ENCODE measurements at places on chromosomes 1 and 21. TPM values are rescaled to one million over a fixed set of nuclear protein-coding genes. Genes with fewer than 3 reads are reported as not detected.

DNA sequence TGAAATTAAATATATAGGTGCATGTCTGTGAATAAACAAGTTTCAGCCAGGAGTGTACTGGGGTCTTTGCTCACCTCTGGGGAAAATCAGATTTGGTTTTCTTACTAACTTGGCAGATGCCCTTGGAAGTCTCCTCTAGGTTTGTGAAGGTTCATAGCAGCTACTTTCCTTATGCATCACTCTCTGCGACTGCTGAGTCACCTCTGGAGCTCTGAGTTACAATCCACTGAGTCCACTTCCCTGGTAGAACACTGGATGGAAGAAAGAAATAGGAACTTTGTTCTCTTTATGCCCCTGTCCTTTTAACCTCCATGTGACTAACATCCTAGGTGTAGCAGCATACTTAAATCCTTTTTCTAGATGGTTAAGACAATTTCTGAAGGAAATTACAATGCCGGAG lies 4.4 kb upstream of the FASLG start:
- H3K36me3 ChIP-seq = no peaks in the 10 kb centered on the region
- no peak overlapping the region for H3K27ac ChIP-seq
- H3K4me1 ChIP-seq = no peaks in the 10 kb centered on the region
- H3K27me3 ChIP-seq = no peaks in the 10 kb centered on the region
- H3K4me3 ChIP-seq = no peak overlapping the region
- no peak for DNase-seq

DNA sequence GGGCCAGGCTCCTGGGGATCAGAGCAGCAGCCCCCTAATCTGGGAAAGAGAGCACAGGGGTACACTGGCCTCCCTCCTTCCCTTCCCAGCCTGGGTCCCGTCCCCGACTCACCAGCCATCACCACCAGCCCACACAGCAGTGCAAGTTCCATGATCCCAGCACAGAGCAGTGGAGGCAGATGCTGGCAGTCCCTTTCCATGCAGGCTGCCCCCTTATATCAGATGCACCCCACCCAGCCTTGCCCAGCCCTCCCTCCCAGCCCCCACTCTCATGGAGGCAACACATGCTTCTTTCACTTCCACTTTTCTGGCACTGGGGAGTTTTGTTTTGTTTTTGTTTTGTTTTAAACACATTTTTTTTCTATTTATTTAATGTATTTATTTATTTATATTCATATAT lies at the start of gene PLA2G2D:
Gene PLA2G2D (minus strand): TSS at position 190 of the 400 bp plus-strand sequence. CDS start 38 bp downstream, at position 152.
- no peaks in the 10 kb centered on the region for H3K4me1 ChIP-seq
- H3K4me3 ChIP-seq = no peak within 1 kb of the TSS
- no peaks in the 10 kb centered on the region for H3K27me3 ChIP-seq

GRCh38 chr1:30190511-30191153 lies 532.8 kb downstream of the MATN1 start:
- H3K36me3 ChIP-seq = no peaks in the 10 kb centered on the region
- no peak for DNase-seq
- H3K27ac ChIP-seq = peak overlapping the region; percentile 29

DNA sequence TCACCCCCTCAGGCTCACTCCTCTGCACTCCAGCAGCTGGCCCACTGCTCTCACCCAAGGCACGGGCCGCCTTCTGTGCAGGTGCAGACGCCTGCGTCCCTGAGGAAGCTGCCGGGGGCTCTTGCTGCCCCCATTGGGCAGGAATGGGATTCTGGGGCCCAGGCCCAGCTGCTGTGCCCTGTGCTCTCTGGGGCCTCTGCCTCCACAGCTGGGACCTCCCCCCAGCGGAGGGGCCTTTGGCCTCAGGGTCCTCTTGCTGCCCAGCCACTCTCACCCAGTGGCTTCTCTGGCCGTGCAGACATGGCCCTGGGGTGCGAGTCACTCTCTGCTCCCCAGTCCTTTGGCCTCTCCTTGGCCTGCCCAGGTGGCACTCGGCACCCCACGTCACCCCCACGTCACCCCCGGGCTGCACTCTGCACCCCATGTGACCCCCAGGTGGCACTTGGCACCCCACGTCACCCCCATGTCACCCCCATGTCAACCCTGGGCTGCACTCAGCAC lies 19.1 kb upstream of the LRRC3 start:
- H3K36me3 ChIP-seq = no peaks in the 10 kb centered on the region
- DNase-seq = no peak
- H3K27ac ChIP-seq = no peak overlapping the region
- no peaks in the 10 kb centered on the region for H3K27me3 ChIP-seq
- H3K4me1 ChIP-seq = no peaks in the 10 kb centered on the region

DNA sequence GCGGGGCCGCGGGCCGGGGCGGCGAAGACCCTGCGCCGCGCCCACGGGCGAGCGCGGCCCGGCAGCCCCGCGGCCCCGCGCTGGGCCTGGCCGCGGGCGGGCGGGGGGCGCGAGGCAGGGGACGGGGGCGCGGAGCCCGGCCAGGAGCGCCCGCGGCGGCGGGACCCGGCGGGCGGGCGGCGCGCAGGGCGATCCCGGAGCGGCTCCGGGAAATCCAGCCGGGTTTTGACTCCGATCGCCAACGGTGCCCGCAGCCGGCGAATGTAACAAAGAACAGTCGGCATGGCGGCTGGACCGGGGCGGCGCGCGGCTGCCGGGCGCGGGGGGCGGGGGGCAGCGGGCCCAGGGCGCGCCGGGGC lies 334 bp downstream of the PRDM15 start:
- no peaks in the 10 kb centered on the region for H3K4me1 ChIP-seq
- peak overlapping the region; percentile 86 for H3K4me3 ChIP-seq
- H3K36me3 ChIP-seq = no peaks in the 10 kb centered on the region
- peak overlapping the region; percentile 74 for H3K27ac ChIP-seq
- no peaks in the 10 kb centered on the region for H3K27me3 ChIP-seq

GRCh38 chr1:176448340-176448739 lies 14.6 kb upstream of the PAPPA2 start:
- no peaks in the 10 kb centered on the region for H3K36me3 ChIP-seq
- H3K27me3 ChIP-seq = no peaks in the 10 kb centered on the region
- no peak for DNase-seq
- H3K27ac ChIP-seq = no peak overlapping the region
- no peaks in the 10 kb centered on the region for H3K4me1 ChIP-seq
- H3K4me3 ChIP-seq = no peak overlapping the region

- no peak overlapping the region for H3K27ac ChIP-seq
- H3K4me1 ChIP-seq = no peaks in the 10 kb centered on the region
- no peaks in the 10 kb centered on the region for H3K36me3 ChIP-seq
- H3K27me3 ChIP-seq = no peaks in the 10 kb centered on the region
- no peak overlapping the region for H3K4me3 ChIP-seq
These were observed 77.0 kb upstream of the POU3F1 start for GRCh38 chr1:38123356-38124135.

MARK1 gene
- 20.0 TPM for total RNA-seq

DNA sequence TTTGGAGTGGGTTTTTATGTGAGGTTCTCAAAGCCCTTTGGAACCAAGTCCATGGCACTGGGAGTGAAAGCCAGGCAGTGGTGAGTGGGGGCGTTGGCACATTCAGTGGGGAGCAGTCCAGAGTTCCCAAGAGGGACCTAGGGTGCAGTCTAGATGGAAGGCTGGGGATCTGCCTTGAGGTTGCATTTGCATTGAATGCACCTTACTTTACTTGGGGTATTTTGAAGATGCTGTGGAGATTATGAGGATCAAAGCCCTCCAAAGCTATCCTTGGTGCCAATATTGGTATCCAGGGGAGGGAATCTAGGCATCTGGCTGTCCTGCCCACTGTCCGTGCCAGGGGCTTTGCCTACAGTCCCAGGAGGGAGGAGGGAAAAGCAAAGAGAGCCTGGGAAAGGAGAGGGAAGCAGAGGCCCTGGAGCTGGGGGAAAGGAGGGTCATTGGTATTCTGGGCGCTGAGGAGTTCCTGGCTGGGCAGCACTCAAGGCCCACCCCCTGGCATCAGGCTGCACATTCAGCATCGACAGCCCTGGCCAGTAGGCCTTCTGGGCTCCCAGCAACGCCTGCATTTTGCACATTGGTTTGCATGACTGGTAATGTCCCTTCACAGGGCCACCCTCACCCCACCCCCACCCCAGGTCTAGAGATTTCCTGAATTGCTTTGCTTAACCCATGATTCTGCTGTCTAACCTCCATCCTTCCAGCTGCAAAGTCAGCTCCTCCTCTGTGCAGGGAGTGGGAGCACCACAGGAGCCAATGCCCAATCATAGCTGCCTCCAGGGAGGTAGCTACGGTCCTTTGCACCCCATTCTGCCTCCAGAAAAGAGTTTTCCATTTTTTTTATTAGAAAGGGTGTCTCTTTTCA lies 843 bp upstream of the BCAN start:
- no peak overlapping the region for H3K4me3 ChIP-seq
- no peak for DNase-seq
- no peak overlapping the region for H3K27ac ChIP-seq
- H3K36me3 ChIP-seq = no peaks in the 10 kb centered on the region

RGS8 gene
- total RNA-seq = 0.31 TPM

DNA sequence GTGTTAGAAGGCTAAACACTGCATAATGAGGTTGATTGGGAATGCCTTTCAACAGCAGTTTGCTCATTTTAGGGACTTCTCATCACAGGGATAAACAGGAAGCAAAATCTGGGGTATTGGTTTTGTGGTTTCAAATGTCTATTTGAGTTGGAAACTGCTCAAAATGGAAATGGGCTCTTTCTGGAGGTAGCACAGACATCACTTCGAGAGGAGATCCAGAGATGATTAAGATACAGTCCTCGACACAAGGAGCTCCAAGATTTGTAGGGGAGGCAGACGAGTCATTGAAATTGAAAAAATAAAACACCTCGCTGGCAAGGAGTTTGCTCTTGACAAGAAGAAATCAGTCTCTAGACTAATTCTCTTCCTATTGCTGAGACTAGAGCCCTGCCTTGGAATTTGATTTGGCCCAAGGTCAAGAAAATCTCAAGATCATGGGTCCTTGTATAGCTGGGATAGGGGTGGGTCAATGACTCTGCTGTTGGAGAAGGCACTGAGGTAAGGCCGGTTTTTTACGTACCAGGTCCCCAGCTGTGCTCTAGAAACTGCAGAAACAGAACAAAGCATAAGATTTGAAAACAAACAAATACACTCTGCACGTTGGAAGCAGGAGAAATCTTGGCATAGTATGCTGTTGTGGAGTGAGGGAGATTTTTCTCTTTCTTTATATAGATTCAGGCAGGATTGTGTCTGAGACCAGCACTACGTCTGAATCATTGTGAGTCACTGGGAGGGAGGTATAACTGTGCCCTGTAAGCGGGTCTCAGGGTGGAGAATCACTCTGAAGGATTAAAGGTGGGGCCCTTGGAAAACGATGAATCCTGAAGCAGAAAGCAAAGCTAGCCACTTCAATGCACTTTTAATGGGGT lies 17.7 kb upstream of the KLHDC8A start:
- no peaks in the 10 kb centered on the region for H3K36me3 ChIP-seq
- no peaks in the 10 kb centered on the region for H3K4me1 ChIP-seq
- H3K27ac ChIP-seq = no peak overlapping the region
- H3K4me3 ChIP-seq = no peak overlapping the region

GRCh38 chr1:114114185-114115094 lies 39.2 kb downstream of the SYT6 start:
- no peak overlapping the region for H3K27ac ChIP-seq
- DNase-seq = no peak

ELF3 gene
- not detected for total RNA-seq

DNA sequence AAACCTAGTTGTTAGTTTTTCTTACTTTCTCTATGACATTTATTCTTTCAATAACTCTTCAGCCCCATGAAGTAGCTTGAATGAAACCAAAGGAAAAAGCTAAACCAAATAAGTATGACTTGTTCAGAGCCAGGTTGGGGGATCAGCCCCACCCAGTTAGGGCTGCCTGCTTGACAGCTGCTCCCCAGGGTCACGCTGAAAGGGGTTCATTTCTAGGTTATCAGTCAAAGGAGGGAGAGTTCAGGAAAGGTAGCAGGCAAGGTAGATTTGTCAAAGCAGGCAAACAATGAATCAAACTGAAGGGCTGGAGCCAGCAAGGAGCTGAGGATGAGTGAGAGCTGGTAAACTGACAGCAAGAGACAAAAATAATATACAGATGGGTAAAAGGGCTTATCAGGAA lies 3.1 kb upstream of the S100A11 start:
- H3K36me3 ChIP-seq = no peaks in the 10 kb centered on the region
- H3K4me3 ChIP-seq = no peak overlapping the region
- H3K27me3 ChIP-seq = no peaks in the 10 kb centered on the region

DNA sequence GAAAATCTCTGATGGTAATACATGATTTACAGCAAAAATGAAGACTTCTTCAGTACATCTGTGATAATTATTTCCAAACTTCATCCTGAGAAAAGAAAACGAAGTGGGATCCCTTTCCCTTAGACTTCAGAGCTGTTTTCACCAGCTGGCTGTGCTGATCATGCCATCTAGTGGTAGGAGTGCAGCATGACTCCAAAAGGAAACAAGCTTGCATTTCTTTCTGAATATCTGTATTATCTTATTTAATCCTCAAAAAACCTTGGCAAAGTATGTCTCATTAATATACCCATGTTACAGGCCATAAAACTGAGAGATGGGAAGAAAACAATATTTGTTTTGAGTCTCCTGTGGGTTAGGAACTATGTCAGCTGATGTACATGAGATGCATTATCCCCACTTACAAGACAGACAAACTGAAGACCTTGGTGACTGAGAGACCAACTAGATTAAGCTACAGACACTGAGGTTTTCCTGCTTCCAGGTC lies 9.8 kb upstream of the GJA8 start:
- DNase-seq = no peak
- H3K4me1 ChIP-seq = no peaks in the 10 kb centered on the region
- no peak overlapping the region for H3K4me3 ChIP-seq
- no peak overlapping the region for H3K27ac ChIP-seq

DNA sequence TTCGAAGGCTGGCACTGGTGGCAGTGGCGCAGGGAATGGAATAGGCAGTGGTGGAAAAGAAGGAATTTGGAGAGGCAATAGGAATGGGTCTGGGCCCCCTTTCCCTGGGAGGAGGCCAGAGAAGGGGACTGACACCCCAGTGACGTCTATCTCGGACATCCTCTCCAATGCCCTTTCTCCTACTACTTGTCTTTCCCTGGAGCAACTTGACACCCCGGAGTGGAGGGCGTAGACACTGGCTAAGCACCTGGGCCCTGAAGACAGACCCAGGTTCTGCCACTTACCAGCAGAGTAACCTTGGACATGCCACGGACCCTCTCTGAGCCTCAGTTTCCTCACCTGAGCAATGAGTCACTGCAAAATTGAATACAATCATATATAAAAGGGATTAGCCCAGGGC lies 86.8 kb downstream of the CAMK2N1 start:
- H3K4me1 ChIP-seq = no peaks in the 10 kb centered on the region
- H3K27me3 ChIP-seq = no peaks in the 10 kb centered on the region

C1orf115 gene
- 19.2 TPM for total RNA-seq

- no peaks in the 10 kb centered on the region for H3K27me3 ChIP-seq
- no peaks in the 10 kb centered on the region for H3K4me1 ChIP-seq
- H3K36me3 ChIP-seq = no peaks in the 10 kb centered on the region
These were observed 248.6 kb downstream of the DNM3 start for GRCh38 chr1:172089768-172090510.

DNA sequence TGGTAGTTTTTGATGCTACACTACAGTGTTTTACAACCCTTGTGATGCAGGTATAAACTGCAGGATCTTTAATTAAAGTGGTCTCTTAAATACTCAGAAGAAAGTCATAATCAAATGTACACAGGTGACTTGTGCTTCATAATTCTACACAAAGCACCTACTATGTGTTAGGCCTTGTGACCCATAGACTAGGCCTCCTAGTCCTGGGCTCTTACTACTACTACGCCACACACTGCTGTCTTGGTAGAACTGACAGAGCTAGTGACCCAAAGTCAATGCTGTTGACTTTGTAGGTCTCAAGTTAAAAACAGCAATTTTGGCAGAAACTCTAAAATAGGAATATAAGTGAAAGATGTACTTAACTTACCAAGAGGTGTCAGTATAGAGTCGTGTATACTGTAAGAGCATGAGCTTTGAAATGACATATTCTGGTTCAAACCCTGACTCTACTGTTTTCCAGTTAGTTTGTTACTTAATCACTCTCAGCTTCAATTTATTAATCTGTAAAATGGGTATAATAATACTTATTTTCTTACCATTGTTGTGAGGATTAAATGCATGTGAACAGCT lies 48.6 kb upstream of the LMO4 start:
- no peaks in the 10 kb centered on the region for H3K36me3 ChIP-seq
- peak overlapping the region; percentile 58 for H3K27ac ChIP-seq
- DNase-seq = no peak
- no peaks in the 10 kb centered on the region for H3K4me1 ChIP-seq
- no peak overlapping the region for H3K4me3 ChIP-seq

Data from right atrium auricular region (tissue), 2 donors.